ENCODE measurements at places on chromosomes 3 and 15.
A peak's percentile ranks its signal among the peaks of the same experiment; 100 is the strongest.

DNA sequence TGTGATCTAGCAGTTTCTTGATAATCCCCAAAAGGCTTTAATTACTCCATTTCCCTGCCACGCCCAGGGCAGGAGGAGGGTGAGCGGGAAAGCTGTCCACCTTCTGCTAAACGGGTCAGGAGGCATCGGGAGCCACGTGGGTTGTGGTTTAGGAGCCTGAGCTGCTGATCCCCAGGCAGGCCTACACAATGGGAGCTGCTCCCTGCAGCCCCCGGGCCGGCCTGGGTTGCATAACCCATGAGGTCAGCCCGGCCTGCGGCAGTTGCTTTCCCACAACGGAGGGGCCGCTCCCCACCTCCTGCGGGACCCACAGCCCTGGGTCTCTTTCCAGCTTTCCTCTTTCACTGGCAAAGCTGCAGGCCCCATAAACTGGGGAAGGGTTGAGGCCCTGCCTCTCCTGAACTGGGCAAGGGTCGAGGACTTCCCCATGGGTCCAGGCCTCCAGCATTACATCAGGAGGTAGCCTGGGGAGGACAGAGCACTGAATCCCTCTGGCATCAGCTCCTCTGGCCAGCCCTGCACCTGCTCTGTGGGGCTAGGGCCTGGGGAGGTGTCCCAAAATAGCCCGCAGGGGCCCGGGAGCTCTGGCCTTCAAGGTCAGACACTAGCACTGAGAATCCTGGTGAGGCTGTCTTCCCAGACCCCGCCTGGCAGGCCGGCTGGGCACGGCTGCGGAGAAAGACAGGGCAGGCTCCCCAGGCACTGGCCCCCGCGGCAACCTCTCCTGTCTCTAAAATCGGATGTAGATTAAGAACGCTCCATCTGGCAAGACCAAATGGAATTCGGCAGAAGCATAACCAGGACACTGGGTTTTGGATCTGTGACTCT is 47.3 kb downstream of the ZDHHC19 start:
- DNase-seq: no peak

DNA sequence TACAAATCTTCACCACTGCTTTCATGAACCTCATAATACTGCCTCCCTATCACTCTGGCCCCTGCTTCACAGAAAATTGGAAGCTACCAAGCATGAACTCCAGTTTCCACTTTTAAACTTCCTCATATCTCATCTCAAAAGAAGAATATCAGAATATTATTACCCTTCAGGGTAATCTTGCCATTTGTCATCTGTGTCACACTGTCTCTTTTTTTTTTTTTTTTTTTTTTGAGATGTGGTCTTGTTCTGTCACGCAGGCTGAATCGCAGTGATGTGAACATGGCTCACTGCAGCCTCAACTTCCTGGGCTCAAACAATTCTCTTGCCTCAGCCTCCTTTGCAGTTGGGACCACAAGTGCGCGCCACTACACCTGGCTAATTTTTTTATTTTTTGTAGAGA is 80.4 kb upstream of the TCF12 start:
- no peak for DNase-seq

DNA sequence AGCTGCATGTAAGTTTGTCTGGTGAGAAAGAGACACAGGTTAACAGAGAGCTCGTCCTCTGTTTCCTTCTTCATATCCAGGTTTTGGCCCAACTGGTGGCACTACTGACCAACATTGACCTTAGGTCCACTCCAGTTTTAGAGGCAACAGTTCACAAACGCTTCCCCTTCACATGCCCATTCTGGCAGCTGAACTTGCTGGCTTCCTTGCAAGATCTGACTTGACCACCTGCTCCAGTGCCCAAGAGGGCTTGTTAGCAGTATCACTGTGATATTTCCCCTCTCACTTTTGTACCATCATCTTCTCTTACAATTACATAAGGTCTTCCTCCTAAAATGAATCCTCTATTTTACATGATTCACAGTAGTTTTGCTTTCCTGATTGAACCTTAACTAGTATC is 71.3 kb downstream of the CNTN6 start:
- DNase-seq: no peak

- no peak for DNase-seq
These were observed 20.0 kb downstream of the RIOX2 start for GRCh38 chr3:97952280-97952679.

DNA sequence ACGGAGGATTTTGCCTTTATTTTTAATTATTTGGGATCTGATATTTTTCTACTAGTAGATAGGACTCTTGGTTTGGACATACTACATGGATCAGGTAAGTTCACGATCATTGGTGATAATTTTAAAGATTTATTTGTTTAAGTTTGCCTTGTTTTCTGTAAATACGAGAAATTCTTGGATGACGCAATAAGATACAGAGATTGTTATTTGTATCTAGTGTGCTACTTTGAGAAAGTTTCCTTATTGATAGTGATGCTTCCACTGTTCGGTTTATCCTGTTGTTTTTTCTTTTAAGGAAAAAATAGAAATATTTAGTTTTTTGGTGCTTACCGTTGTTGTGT is 577 bp downstream of the CHD2 start:
- no peak for DNase-seq

DNA sequence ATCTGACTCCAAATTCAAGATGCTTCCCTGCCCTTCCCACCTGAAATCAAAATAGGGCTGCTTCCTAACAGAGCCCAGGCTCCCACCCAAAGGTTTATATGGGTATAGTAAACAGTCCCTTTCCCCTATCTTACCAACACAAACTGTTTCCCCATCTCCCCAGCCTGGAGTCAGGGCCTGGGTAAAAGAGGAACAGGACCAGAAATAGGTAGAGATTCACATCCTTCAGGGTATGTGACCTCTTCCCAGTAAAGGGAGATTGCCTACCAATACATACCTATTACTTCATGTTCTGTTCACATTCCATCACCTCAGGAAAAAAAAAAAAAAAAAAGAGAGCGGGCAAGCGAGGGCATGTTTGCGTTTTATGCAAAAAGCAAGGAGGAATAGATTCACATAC is 9.7 kb upstream of the SHF start:
- DNase-seq: no peak

GRCh38 chr15:86892774-86893449 is 813.2 kb downstream of the AGBL1 start:
- DNase-seq: peak; percentile 64

- peak; percentile 59 for DNase-seq
These were observed 38.0 kb downstream of the EDC3 start for GRCh38 chr15:74657846-74658245.

DNA sequence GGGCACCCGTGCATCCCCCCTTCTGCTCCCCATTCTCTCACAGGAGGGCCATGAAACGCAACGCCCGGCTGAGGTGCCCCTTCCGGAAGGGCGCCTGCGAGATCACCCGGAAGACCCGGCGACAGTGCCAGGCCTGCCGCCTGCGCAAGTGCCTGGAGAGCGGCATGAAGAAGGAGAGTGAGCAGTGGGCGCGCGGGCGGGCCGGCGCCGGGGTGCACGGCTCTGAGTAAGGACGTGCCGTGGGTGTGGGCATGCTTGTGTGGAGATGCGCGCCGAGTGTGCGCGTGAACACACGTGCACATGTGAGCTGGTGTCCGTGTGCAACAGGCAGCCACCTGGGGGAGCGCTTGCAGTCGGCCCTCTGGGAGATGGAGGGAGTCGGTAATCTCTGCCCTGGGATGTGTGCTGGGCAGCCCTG is 28.1 kb downstream of the NR1I2 start:
- peak; percentile 29 for DNase-seq

- DNase-seq: no peak
These were observed 73.4 kb downstream of the SCN5A start for GRCh38 chr3:38576131-38576525.

DNA sequence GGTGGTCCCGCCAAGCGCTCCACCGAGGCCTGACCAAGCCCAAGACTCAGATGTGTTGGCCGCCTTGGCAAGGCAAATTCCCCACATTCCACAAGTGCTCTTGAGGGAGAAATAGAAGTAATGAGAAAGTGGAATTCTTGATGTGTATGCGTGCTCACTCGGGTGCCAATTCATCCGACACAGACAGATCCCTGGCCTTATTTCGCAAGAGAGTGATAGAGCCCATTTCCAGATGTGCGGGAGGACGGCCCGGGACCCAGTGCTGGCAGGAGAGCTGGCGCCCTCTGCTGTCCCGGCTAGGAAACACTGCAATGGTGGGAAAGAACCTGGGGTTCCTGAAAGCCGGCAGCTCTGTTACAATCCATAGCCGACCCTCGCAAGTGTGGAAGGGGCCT is 76.0 kb downstream of the HMG20A start:
- DNase-seq: peak; percentile 99

GRCh38 chr15:70629735-70630273 is 133.6 kb downstream of the UACA start:
- no peak for DNase-seq

- peak; percentile 61 for DNase-seq
These were observed 55.3 kb downstream of the SLC28A2 start for GRCh38 chr15:45307230-45307924.

GRCh38 chr3:13653631-13654279 is 104.8 kb downstream of the FBLN2 start:
- no peak for DNase-seq

GRCh38 chr3:16132928-16133327 is 41.6 kb upstream of the GALNT15 start:
- peak; percentile 81 for DNase-seq

DNA sequence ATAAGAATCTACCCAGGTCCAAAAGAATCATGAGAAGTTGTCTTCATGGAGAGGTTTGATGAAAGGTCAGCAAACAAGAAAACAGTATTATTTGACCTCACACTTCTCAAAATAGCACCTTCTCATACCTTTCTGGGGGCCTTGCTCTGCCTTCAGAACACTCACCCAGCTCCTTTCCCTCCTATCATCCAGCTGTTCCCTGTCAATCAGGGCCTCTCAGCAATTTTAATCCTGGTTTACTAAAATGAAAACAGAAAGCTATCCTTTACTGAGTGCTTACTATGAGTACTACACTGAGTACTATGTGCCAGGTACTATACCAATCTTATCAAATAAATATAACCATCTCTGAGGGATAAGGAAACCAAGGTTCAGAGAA is 138.6 kb downstream of the GAP43 start:
- DNase-seq: no peak

- peak; percentile 44 for DNase-seq
These were observed 900.5 kb downstream of the EPHA3 start for GRCh38 chr3:90007778-90008499.

GRCh38 chr15:67556976-67557570 is 14.6 kb downstream of the MAP2K5 start:
- DNase-seq: no peak

GRCh38 chr15:70071799-70072198 is 25.9 kb downstream of the TLE3 start:
- DNase-seq: no peak

DNA sequence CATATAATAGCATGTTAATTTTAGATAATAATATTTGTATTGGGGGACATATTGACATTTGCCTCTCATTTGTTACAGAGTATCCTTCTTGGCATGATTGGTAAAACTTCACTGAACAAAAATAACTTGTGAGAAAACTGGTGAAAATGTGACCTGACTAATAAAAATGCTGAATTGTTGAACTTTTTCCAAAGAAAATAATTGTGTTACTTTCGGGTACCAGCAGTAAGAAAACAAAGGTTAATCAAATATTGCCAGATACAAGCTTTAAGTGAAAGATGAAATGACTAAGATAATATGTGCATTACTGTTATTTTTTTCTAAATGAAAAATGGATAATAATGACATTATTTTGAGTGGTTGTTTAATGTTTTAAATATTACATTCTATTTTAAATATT is 15.2 kb downstream of the SLC12A1 start:
- no peak for DNase-seq

- no peak for DNase-seq
These were observed 274.1 kb downstream of the OTOL1 start for GRCh38 chr3:161770484-161771386.

- DNase-seq: no peak
These were observed 8.6 kb upstream of the SEC13 start for GRCh38 chr3:10329495-10330015.

GRCh38 chr3:114590309-114591047 is 296.6 kb downstream of the TIGIT start:
- no peak for DNase-seq

- DNase-seq: no peak
These were observed 49.7 kb upstream of the GPD1L start for GRCh38 chr3:32056559-32057290.

DNA sequence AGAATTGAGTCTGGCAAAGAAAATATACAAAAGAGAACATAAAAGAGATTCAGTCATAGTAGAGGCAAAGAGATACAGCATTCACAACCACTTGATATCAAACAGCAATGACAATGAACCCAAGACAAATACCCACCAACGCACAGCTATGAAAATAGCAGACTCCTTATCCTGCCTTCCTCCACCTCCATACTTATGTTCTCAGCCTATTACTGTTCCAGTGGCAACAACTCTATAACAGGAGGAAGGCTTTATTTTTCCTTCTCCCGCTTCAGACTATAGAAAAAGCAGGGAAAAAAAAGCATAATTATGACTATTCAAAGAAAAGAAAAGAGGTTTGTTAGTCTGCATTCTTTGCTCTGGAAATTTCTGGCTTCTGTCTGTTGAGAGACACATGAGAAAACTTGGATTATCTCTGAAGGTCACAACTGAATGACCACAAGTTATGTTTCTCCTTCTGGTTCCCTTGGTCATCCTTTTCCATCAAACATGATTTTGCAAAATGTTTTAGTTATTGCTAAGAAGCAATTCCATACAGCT is 81.2 kb upstream of the PLXND1 start:
- DNase-seq: no peak

GRCh38 chr3:37980462-37981347 is 9.9 kb upstream of the VILL start:
- no peak for DNase-seq

DNA sequence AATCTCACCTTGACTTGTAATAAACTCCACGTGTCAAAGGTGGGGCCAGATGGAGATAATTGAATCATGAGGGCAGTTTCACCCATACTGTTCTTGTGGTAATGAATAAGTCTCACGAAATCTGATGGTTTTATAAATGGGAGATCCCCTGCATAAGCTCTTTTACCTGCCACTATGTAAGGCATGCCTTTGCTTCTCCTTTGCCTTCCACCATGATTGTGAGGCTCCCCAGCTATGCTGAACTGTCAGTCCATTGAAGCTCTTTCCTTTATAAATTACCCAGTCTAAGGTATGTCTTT is 45.5 kb downstream of the SUCNR1 start:
- no peak for DNase-seq

- DNase-seq: no peak
These were observed 41.3 kb downstream of the MYRIP start for GRCh38 chr3:39850716-39851032.

Data from fibroblast of skin of scalp (primary cell).